Adipocyte (in vitro differentiated cells): ENCODE measurements at places on chromosomes 2 and 18.

DNA sequence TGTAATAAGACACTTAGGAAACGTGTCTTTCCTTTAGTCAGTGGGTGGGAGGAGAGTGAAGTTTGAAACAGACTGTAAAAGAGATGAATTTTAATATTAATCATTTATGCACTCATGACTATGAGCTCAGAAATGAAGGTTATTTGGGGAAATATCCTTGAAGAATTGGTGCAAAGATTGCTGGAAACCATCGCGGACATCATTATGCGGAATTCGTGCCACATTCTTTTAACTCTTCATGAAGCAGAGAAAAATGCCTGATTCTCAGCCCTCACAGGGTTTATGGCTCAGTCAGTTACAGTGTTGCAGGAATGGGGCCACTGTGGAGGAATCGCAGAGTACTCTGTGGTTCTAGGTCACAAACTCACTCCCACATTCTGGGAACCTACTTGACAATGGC, 109.7 kb downstream of the RGPD3 start:
- DNase-seq: no peak

DNA sequence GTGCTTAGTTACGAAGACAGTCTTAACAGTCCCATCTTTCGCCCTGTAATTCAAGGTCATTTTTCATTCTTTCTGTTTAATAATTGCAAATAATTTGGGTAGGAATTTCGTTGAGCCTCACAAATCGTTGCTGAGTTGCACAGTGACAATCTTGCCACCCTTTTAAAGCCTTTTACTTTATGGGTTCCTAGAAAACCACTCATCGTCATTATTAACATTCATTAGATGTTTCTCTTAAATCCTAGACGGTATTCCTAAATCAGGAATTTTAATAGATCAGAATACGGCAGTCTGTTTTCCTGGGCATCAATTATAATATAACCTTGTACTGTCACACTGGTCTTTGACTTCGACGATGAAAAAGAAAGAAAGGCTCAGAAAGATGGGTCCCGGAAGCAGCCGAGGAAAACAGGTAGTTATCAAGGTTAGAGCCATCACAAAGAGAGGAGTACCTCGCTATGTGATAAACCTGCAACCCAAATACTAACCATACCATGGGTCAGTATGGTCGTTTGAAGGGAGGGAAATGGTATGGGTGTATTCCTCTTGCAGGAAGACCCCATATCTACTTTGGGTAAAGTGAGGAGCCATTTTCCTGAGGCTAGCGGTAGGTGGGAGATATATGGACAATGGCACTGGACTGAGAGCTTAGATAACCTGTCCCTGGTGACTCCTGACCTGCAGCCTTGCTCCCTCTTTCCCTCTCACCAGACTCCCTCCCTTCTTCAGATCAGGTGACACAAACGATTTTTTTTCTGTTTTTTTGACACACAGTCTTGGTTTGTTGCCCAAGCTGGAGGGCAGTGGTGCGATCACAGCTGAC, 981 bp upstream of the SF3B1 start:
- DNase-seq: no peak

DNA sequence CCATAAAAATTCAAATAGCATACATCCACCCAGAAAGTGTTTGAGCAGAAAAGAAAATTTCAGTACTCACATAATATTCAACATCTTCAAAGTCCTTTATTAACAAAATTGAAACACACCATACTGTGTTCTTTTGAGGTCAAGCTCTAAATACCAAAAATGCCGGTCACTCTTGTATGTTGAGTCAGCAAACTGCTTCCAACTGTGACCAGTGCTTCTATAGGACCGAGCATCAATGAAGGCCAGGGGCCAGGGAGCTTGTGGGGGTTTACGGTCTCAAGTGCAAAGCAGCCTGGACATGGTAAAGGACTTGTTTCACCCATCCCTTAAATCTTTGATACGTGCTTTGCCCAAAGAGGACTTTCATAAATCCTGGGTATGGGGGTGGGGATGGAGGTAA, 112.7 kb upstream of the REV1 start:
- DNase-seq: peak; percentile 81

DNA sequence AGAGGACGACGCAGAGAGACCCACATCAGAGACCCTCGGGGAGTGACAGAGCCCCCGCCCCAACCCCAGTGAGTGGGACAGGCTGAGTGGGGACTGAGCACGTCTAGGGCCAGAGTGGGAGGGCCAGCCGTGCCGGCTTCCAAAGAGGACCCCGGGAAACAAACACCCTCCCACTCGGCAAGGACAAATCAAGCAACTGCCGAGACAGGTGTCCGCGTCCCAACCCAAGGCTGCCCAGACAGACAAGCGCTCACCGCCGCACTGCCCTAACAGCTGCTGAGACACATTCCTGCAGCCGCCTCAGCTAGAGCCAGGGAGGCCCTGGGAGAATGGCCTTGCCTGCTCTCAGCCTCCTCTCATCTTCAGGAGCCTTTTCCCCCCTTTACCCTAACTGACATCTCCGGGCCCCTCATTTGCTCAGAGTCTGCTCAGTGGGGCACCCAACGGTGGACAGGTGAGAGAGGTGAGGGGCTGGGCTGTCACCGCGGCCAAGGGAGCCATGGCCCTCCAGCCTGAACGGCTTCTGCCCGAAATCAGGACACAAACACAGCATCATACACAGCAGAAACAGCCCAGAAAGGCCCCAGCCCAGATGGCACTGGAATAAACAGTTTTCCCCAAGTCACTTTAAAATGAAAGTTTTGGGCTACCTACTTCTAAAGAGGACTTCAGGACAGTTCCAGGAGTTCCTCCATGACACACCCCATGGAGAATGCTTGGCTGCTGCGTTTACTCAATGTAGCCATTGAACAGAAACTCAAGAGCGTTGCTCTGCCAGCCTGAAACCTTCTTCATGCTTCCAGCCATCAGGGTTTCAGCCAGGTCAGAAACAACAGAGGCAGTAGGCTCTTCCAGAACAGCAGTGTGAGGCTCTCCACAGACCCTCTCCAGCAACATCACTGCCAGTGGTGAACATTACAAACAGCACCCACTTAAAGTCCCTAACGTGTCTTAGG, 23.6 kb downstream of the SLC66A2 start:
- DNase-seq: no peak

DNA sequence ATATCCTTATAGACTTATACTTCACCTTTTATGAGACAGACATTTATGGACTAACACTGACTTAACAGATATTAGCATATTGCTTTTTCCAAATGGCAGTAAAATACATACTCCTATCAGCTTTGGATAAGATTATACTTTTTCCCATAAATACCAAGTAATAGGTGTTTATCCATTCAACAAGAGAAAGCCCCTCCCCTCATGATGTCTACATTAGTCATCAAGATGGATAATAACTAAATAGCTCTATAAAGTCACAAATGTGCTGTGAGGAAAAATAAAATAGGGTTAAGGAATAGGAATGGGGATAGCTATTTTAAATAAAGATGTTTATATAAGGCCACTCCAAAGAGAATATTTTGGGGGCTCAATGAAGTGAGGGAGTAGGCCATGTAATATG, 39.4 kb downstream of the CSRNP3 start:
- no peak for DNase-seq

DNA sequence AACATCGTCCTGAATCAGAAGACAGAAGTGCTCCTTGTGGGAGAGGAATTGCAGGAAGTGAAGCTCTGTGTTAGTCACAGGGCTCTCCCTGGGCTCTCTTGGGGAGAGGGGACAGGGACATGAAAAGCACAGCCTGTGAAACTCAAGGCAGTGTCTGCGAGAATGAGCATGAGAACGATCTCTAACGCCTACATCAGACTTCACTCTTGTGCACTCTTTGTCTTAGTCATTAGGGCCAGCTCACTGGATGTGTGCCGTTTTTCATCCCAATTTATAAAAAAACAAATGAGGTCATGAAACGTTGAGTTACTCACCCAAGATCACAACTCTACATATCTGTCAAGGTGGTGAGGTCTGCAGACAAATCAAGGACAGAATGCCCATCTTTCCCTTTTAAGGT, 27.0 kb upstream of the TWIST2 start:
- no peak for DNase-seq

GRCh38 chr2:45024600-45025291, 15.5 kb upstream of the SIX2 start:
- DNase-seq: peak; percentile 95

GRCh38 chr2:33645861-33646260, 46.8 kb upstream of the FAM98A start:
- DNase-seq: peak; percentile 85

GRCh38 chr2:197851451-197851850, 47.1 kb downstream of the PLCL1 start:
- no peak for DNase-seq

- peak; percentile 39 for DNase-seq
Observed at GRCh38 chr2:60552851-60553494, 481 bp downstream of the BCL11A start.

- peak; percentile 85 for DNase-seq
Observed at GRCh38 chr2:228048838-228049490, 132.5 kb downstream of the SPHKAP start.

GRCh38 chr2:172437419-172438341, 10.3 kb downstream of the ITGA6 start:
- no peak for DNase-seq

DNA sequence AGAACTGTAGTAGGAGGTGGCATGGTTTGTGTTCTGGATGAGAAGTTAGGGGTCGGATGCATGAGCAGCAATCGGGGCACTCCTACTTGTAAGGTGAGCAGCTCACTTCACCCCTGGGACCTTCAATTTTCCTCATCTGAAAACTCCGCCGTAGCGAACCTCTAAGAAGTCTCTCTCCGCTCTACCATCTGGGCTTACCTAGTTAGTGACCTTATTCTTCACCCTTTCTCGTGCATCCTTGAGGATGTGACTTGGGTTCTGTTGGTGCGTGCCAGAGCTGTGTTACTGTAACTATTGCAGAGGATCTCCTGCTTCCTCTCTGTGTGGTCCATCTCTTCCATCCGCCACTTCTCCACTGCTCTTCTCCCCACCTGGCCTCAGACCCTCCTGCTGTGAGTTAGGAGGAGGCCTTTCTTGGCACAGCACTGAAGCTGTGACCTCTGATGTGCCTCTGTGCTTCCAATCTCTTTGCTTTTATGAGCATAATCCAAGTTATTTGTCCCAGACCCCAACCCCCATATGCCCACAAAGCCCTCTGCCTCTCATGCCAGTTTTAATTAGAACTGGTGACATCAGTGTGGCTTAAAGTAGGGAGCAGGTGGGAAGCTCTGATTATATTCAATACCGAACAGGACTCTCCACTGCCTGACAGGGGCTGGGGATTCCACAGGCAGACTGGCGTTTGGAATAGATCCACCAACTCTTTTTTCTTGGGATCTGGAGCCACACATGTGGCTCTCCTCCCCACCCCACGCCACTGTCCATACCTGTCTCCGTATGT, 178.4 kb downstream of the BCL2 start:
- DNase-seq: no peak

DNA sequence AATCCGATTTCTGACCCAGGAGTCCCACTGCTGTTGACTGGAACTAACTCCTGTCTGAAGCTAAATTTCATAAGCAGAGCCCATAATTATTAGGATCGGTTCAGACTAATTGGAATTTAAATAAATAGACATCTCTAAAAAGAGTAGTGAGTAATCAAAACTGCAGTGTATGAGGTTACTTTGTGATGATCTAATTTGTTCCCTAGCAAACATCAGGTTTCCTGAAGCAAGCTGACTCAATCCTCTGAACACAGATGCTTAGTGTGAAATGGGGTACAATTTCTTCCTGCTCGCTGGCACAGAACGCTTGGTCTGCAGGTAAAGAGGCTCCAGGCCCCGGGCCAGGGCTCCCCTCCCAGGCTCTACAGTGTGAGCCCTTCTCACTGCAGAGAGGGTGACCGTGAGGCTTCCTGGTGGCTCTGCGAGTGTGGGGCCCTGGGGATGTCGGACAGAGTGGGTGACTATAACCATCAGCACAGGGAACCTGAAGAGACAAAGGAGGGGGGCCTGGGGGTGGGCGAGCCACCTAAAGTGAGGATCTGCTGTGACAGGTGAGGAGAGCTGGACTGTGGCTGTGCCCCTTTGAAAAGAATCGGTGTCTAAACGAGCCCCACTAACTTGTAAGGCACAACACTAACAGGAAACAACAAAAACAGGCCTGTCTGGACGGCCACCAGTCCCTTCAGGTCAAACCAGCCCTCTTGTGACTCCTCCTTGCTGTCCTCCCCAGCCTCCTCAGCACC, 20.2 kb downstream of the CHST10 start:
- peak; percentile 7 for DNase-seq

- peak; percentile 16 for DNase-seq
Observed at GRCh38 chr18:67665266-67665665, 148.7 kb upstream of the DSEL start.

DNA sequence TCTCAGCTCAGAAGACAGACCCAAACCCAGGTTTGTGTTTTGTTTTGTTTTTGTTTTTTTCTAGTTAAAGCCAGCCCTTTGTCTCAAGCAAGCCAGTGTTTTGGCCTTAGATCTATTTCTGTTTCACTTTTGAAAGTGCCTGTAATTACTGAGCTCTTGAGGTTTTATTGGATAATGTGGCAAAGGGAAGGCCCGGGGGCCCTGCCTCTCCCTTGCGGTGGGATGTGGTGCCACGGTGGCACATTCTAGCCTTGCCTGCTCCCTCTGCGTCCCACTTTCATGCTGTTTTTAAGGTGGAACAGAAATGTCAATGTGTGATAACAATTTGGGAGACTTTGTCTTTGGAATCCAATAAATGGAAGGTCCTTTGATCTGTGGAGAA, 2.5 kb downstream of the HPCAL1 start:
- DNase-seq: peak; percentile 85

DNA sequence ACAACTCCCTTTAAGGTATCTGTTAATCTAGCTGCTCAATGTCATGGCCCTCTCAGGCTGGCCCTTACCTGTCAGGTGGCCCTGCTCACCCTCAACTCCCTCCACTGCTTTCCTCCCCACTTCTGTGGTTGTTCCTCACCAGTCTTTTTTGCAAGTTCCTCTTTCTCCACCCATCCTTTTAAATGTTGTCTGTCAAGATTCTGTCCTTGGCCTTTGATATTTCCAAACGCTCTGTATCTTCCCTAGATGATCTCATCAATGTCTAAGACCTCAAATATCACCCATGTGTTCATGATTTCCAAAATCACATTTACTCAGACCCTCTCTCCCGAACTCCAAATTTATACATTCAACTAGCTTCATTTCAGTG, 3.5 kb downstream of the PTPN2 start:
- DNase-seq: no peak

GRCh38 chr2:12341920-12342319, 374.8 kb upstream of the TRIB2 start:
- DNase-seq: no peak

- peak; percentile 44 for DNase-seq
Observed at GRCh38 chr2:175154661-175155082, 13.3 kb downstream of the ATF2 start.

DNA sequence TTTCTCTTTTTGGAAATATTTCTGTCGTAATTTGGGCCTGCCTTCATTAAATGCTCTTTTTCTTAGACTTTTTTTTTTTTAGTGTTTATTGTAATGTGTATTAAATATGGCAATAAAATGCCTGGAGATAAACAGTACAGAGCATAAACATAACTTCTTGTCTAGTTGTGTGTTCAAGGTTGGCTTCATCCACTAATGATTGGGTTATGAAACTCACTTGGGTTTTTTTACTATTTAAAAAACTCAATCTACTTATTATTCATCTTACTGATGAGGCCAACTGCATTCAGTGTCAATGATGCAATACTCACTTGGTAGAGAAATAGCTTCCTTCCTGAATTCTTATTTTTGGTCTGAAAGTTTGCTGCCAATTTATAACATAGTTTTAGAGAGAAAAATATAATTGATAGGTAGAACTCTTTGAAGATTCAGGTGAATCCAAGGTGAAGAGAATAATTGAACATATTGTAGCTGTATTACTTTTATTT, 144.2 kb upstream of the NABP1 start:
- peak; percentile 12 for DNase-seq
